B cell (primary cell): ENCODE measurements at places on chromosomes 2 and 18. TPM values are rescaled to one million over a fixed set of nuclear protein-coding genes. Genes with fewer than 3 reads are reported as not detected.

- DNase-seq, result no peak
These were observed 526 bp downstream of the CHN1 start for GRCh38 chr2:175004730-175004979.

- no peak for DNase-seq
These were observed 307.8 kb upstream of the CELF4 start for GRCh38 chr18:37873416-37873815.

- peak; percentile 29 for DNase-seq
These were observed 6.6 kb downstream of the EMX1 start for GRCh38 chr2:72923833-72924352.

- DNase-seq, result no peak
These were observed 7.4 kb downstream of the HTRA2 start for GRCh38 chr2:74537140-74537539.

- DNase-seq, result no peak
These were observed 213.5 kb upstream of the RND3 start for GRCh38 chr2:150700666-150701580.

- DNase-seq, result no peak
These were observed 89.2 kb upstream of the COL5A2 start for GRCh38 chr2:189268763-189269162.

DNA sequence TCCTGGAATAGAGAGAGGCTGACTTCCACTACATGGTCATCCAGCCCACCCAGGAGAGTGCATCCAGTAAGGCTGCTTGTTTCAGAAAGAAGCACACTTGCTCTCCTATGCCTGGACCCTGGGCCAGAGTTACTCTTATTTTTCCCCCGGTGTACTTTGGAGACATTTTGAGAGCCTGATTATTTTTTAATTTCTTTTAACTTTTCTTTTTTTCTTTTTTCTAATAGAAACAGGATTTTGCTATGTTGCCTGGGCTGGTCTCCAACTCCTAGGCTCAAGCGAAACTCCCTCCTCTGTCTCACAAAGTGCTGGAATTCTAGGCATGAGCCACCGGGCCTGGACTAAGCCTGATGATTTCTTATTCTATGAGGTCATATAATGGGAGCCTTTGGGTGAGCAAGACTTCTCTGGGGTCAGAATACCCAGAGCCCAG, 62.2 kb downstream of the RPL37A start:
- DNase-seq, result no peak

GRCh38 chr2:234947556-234947955, 4.3 kb upstream of the SH3BP4 start:
- no peak for DNase-seq

- no peak for DNase-seq
These were observed 110.5 kb downstream of the MBP start for GRCh38 chr18:77022116-77022515.

DNA sequence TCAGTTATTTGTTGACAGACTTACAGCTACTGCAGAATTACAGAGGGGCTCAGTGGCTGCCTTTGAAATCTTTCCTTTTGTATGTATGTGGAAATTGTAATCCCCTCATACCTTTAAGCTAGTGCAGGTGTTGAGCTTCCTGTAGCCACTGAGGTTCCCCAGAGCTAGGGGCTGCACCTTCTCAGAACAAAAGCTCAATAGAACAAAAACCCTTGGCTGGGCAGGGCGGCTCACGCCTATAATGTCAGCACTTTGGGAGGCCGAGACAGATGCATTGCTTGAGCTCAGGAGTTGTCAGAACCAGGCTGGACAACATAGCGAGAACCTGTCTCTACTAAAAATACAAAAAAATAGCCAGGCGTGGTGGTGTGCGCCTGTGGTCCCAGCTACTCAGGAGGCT, 41.3 kb upstream of the CHMP1B start:
- DNase-seq, result no peak

DNA sequence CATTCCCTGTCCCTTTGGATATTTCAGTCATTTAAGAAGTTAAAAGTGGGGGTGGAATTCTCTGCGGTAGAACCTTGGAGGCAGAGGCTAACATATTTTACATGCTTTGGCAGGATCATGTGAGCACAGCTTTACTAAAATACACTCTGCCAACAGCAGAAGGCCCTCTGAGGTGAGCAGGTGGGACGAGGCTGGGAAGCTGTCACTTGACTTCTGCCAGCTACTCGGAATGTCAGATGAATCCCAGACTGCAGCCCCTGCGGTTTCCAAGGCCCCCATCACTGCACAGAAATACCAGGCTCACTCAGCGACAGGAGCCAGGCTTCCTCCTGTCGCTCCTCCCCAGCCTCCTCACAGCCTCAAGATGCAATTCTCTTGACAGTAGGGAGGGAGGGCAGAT, 220.9 kb upstream of the REV1 start:
- no peak for DNase-seq

DNA sequence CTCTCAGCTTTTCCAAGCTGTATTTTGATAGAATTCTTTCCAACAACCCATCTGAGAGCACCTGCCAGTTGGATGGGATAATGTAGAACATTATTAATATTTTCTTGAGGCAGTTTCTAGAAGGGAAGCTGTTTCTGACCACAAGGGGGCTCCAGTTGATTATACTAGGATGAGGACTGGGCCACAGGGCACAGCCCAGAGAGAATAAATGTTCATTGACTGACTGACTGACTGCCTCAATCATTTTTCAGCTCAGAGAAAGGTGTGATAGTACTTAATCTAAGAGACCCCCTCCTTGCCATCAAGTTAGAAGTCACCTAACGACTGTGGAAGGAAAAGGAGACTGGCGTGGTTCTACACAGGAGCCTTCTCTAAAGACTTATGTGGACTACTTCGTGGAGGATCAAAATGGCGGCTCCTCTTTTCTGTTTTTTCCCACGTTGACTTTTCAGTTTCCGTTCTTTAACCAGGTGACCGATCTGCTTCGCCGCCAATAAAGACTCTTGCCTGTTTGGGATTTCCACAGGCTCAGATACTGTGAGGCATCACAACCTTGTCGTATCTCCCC, 31.9 kb upstream of the CREG2 start:
- DNase-seq, result peak; percentile 78

- no peak for DNase-seq
These were observed 105.1 kb upstream of the NCKAP5 start for GRCh38 chr2:133673305-133673905.

- DNase-seq, result no peak
These were observed 1080.9 kb upstream of the FANCL start for GRCh38 chr2:59322005-59322404.

GRCh38 chr2:96258166-96259022, 7.4 kb downstream of the TMEM127 start:
- DNase-seq, result no peak

DNA sequence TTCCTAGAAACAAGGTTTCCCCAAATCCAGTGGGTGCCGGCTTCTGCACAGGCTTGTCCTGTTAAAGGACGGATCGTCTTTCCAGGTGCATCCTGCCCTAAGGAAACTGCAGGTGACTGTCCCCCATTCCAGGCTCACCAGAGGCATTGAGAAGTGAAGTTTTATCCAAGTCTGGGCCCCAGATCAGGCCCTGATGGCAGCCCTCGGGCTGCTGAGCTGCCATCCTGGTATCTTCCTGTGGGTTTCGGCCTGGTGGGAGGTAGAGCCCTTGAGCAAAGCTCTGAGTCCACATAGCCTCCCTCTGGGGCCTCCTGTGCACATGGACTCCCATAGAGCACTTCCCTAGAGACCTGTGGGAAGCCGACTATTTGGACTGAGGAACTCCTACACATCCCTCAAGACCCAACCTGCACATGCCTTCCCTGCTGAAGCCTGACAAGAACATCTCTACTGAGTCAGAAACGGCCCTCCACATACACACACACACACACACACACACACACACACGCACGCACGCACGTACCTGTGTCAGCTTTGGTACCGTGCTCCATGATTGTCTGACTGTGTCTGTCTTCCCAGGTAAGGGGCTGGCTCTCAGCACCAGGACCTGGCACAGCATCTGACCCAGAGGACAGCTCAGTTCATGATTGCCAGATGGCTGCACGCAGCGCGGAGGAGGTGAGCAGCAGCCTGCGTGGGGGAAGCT, 16.4 kb downstream of the TNS1 start:
- DNase-seq, result no peak

DNA sequence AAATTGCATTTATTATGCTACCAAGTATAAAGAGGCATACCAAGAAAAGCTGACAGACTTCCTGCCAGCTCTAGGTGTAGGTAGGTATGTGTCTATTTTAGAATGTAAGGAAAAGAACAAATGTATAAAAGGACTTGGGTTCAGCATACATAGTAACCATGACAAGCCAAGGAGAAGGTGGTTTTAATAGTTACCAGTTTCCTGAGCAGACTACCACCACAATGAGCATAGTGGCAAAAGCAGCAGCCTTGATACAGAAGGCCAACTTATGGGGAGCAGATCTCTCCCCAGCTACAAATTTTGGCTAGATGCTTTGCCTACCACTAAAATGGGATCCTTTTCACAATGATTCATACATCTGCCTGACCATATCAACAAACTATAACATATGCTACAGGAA, 34.5 kb downstream of the METTL8 start:
- DNase-seq, result no peak

DNA sequence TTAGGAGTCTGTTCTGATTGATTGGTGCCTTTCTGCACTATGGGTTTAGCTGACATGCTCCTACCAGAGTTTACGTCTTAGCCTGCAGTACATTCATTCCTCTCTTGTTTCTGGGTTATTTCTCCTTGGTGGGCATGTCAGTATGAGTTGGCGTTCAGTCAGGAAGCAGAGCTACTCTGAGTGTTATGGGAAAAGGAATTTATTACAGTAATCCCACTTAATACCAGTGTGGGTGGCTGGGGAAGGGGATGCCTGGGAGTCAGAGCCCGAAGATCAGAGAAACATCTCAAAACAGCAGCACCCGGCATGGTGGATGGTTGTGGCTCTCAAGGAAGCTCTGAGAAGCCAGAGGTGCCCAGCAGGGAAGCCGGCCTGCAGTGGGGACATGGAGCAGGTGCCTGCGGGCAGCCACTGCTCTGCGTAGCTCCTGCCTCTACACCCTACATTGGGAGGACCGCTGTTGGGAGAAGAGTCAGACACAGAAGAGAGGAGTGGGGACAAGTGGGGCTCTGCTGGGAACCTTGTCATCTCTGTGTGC, 48.9 kb downstream of the RAB31 start:
- DNase-seq, result no peak

- DNase-seq, result peak; percentile 79
These were observed 57.5 kb downstream of the AP1S3 start for GRCh38 chr2:223779877-223780276.

DNA sequence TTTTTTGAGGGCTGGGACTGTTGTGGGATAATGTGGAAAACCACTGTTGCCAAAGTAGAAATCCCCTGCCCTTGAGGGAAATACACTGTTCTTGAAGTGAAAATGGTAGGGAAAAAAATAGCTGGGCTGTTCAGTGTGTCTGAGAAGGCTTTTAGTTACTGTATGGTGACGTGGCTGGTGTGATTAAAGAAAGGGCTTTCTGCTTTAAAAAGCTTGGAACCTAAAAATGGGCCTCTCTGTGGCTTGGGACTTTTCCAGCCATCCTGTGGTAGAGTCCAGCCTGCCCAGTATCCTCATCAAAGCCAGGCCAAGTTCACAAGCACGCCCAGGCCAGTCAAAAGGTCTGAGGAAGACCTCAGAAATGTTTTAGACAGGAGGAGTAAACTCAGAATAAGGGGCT, 6.8 kb downstream of the MGAT5 start:
- DNase-seq, result no peak

- no peak for DNase-seq
These were observed 136.5 kb upstream of the RND3 start for GRCh38 chr2:150624001-150624401.

DNA sequence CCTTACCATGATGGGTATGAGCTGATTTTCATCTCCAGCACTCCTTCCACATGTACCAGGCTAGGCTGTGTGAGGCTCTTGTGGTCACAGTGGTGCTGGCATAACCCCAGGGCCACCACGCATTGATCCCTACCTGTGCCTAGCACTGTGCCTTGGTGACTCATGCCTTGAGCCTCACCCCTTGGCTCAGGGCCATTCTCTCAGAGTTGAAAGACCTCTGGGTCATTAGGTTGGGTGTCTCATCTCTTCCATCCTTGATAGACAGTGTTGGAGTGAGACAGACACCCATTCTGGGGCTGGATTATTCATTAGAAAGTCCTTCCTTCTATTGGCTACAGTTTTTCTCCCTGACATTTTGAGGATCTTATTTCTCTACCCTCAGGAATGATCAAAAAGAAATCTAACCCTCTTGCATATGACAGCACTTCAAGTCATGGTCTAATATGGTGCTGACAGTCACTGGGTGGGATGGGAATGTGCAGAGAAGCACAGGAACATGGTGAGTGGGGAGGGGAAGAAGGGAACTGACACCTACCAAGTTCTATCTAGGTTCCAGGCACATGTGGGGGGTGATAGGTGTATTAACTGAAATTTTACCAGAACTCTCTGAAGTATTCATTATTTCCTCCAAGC, 41.3 kb downstream of the DYSF start:
- DNase-seq, result no peak

DNA sequence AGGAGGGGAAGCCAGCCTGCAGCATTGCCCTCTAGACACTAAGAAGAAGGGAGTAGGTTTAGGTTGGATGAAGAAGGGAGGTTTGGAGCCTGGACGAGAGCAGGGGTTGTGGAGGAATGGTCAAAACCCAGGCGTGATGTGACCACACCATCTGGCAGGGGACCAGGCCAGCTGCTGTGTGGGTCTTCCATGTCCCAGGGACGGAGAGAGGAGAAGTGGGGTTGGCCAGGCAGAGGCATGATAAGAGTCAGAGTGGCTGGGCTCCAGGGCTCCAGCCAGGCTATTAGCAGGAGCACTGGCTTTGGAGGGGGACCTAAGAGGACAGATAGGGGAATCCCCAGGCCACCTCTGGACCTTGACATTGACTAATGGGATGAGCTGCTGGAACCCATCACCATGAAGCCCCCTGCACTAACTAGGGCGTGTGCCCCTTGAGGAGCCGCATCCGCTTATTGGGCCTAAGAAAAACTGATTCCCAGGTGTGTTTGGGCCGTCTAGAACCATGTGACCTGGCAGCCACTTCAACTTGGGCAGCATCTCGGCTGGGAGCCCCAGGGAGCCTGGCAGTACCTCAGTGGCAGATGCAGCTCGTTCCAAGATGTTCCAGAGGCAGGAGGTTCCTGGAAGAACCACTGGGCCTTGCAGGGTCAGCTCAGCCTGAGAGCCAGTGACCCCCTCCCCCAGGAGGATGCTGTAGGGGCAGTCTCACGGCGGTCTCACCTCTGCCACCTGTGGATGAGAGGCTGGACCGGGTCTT, 235.1 kb downstream of the AGAP1 start:
- no peak for DNase-seq

DBI gene
- 69.4 and 81.8 TPM in 2 replicates for polyA plus RNA-seq

CCBE1 gene
- not detected in 2 replicates for polyA plus RNA-seq

ERFE gene
- not detected in 2 replicates for polyA plus RNA-seq

SH2D6 gene
- polyA plus RNA-seq, result 0.27 TPM in 1 of 2 replicates, not detected in the other

MARCHF4 gene
- not detected in 2 replicates for polyA plus RNA-seq

RNF138 gene
- polyA plus RNA-seq, result 30.9 and 132 TPM in 2 replicates

IL1R2 gene
- not detected in 2 replicates for polyA plus RNA-seq

IL36G gene
- not detected in 2 replicates for polyA plus RNA-seq

TUBA3E gene
- not detected in 2 replicates for polyA plus RNA-seq

HOXD1 gene
- not detected in 2 replicates for polyA plus RNA-seq

CD226 gene
- polyA plus RNA-seq, result 0.78 and 0.98 TPM in 2 replicates

SULT1C4 gene
- polyA plus RNA-seq, result not detected in 2 replicates

FLACC1 gene
- polyA plus RNA-seq, result 1.4 and 1.5 TPM in 2 replicates

GAL3ST2 gene
- 0.10 and 0.30 TPM in 2 replicates for polyA plus RNA-seq

POTEC gene
- polyA plus RNA-seq, result not detected in 2 replicates

LINC00305 gene
- not detected in 2 replicates for polyA plus RNA-seq
